ENCODE measurements at places on chromosomes 3 and 15.

GRCh38 chr15:95371664-95372063, 958.8 kb upstream of the NR2F2 start:
- no peak for DNase-seq

DNA sequence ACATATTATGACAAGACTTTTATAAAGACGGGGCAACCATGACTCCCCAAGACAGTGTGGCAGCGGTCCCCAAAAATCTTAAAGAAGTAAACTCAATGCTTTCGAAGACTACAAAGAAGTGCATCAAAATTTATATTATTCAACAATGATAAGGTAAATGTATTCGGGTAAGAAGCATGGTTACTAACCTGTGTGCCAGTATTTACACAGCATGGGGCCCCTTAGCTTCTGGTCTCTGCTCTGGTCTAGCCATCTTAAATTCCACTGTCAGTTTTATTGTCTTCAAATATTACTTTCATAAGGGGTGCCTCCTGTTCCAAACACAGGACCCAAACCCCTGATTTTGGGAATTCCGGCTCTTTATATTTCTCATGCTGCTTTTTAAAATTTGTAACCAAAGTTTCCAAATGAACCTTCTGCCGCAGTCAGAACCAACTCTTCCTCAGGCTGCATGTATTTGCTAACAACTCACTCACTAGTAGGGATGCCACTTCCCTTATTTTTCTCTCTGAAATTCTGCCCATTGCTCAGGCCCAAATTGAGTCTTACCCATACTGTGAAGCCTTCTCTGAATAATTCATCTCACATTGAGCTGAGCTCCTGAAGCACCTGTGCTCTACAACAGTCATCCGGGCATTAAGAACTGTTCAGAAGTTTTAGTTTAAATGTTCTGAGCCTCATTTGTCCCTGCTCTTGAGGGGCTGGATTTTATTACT, 1.2 kb downstream of the TTC23 start:
- DNase-seq: no peak

GRCh38 chr3:31541089-31541488, 8.4 kb downstream of the STT3B start:
- DNase-seq: no peak

DNA sequence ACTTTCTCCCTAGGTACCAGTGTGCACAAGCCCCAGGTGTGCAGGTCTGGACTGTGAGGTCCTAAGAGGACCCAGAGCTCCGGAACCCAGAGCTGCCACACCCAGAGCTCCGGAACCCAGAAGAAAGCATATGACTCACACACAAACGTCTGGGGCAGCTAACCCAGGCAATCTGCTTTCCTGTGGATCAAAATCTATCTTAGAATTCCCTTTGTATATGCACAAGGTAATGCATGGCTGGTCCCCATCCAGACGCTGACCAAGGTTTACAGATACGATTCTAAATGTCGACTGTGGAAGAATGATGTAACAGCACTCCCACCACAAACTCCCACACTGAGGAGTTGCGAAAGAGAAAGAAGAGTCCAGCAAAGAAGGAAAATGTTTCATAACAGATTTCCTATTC, 15.7 kb downstream of the KCNMB2 start:
- DNase-seq: no peak

DNA sequence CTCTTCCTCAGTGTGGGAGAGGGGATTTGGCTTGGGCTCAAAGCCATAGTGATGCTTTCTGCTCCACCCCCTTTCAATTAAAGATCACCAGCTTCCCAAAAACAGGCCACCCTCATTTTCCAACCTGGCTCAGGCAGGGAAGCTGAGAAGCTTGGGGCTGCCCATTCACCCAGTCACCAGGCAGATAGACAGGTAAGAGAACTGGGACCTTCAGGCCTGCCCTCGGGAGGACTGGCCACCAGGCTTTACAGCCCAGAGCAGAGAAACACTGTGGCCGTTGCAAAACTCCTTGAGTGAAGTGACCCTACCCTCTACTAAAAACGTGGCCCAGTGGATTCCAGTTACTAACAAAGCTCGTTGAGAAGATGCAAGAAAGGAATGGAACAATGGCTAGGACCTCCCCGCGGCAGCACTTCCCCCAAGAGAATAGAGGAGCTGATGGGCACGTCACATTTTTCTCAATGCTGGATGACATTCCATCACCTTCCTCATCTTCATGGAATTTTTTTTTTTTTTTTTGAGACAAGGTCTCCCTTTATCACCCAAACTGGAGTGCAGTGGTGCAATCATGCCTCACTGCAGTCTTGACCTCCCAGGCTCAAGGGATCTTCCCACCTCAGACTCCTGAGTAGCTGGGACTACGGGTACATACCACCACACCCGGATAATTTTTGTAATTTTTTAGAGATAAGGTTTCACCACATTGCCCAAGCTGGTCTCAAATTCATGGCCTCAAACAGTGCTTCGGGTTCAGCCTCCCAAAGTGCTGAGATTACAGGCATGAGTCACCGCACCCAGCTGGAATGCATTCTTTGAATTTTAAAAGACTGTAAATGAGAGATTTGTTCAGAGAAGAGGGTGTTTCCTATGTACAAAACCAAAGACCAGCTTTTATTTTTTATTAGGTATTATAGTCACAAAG, 37.9 kb downstream of the LIPC start:
- DNase-seq: no peak

DNA sequence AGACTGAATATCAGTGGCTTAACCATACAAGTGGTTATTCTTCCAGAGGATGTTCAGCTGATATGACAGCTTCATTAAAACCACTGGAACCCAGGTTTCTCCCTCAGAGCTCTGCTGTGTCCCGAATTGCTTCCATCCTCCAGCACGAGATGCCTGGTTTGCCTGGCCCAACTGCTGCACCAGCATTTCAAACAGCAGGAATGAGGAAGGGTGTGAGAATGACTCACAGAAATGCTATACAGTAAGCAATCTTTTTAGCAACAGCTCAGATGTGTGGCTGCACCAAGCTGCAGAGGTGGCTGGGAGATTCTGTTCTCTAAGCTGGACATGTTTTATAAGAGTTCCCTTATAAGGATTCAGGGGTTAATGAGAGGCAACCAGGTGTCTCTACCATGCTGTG, 271.0 kb downstream of the GABRG3 start:
- DNase-seq: no peak
